ENCODE measurements at places on chromosomes 6 and 20.

DNA sequence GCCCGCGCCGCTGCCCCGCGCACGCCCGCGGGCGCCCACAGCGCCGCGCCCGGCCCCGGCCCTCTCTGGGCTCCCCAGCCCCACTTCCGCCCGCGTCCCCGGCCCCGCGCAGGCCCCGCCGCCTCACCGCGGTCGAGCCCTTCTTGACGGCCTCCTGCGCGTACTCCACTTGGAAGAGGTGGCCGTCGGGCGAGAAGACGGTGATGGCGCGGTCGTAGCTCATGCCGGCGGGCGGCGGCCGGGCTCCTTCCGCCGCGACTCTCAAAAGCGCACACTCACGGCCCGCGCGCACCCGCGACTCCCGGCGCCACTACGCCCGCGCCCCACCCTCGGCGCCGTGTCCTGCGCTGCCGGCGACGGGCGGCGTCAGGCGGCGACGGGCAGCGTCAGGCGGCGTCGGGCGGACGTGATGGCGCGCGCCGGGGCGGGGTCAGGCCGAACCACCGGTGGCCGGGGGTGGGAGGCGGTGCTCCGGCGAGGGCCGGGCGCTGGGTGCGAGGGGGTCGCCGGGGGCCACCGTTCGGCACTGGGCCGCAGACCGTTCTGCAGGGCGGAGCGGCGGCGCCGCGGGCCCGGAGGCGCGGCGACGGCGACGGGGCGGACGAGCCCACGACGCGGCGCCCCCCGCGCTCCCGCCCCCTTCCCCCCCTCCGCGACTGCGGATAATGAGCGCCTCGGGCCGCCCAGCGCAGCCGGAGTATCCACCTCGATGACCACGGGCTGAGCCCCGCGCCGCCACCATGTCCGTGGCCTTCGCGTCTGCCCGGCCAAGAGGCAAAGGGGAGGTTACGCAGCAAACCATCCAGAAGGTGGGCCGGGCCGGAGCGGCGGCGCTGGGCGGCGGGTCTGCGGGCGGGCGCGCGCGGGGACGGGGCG lies at the start of the genes PSMA7 and SS18L1:
PSMA7 (minus strand) TSS at position 314 of the 876 bp plus-strand sequence; CDS start at position 223, 91 bp downstream.
SS18L1 (plus strand) TSS at position 689 of the 876 bp plus-strand sequence; CDS start at position 741, 52 bp downstream.
- peak; percentile 83 for DNase-seq
- H3K36me3 ChIP-seq: peaks cover 5% of the 10 kb centered on the region
- peaks cover 32% of the 10 kb centered on the region for H3K4me1 ChIP-seq
- H3K27ac ChIP-seq: peak within 1 kb of the TSS; percentile 90
- no peaks in the 10 kb centered on the region for H3K27me3 ChIP-seq

DNA sequence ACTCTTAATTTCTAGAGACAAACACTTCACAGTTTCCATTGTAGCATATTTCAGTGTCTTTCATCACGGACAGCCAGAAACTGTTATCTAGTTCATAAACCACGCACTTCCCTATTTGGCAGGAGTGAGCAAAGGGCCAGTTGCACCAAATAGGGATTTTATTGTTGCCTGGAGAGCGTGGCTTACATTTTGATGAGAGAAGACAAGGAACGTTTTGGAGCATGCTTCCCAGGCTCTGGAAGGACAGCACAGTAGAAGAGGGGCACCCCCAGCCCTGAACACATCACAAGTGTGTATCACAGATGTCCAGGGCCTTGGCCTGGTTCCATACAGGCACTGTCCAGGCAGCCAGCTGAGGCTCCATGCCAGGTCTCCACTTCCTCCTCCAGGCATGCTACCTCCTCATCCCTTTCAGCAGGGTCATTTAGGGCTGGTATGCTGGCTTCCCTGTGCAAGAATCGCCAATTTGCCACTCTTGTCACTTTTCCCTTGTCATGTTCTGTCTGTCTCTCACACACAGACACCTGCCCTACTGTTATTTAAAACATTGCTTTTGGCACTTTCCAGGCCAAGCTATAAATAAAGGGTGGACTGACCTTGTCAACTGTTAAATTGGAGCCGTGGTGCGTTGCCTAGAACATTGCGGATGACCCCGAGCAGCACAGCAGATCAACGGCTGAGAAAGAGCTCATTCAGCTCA lies 235.0 kb upstream of the GMDS start:
- peaks cover 2% of the 10 kb centered on the region for H3K4me1 ChIP-seq
- no peak overlapping the region for H3K4me3 ChIP-seq
- peaks cover 3% of the 10 kb centered on the region for H3K27me3 ChIP-seq
- H3K36me3 ChIP-seq: peaks cover 4% of the 10 kb centered on the region

DNA sequence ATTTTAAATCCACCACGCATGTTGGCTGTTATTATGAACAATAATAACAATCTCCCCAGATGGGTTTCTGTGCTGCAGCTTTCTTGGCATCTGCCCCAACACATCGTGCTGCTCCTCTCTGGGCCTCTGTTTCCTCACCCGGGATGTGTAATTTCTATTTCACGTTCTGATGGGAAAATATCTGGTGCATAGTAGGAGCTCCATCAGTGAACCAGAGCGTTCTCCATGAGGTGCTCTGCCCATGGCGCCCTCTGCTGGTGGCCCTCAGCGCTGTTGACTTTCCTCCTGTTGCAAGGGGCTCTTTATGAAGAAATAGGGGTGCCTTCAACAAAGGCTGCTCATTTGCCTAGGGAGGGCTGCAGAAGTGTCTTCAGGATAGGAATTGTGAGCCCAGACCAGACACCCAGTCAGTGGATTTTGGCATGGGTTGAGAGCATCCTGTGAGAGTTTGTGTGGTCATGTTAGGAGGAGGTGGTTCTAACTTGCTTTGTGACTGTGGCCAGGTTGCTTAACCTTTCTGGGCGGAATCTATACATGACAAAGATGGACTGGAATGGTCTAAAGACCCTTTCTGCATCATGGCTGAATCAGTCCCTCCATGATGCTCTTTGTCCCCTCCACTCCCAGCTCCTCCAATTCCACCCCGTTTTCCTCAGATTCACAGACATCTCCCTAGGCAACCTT lies 8.1 kb downstream of the SCRT2 start:
- peaks cover 38% of the 10 kb centered on the region for H3K27me3 ChIP-seq
- H3K4me1 ChIP-seq: peaks cover 6% of the 10 kb centered on the region
- no peak overlapping the region for H3K4me3 ChIP-seq
- peak; percentile 34 for DNase-seq
- H3K27ac ChIP-seq: no peak overlapping the region

DNA sequence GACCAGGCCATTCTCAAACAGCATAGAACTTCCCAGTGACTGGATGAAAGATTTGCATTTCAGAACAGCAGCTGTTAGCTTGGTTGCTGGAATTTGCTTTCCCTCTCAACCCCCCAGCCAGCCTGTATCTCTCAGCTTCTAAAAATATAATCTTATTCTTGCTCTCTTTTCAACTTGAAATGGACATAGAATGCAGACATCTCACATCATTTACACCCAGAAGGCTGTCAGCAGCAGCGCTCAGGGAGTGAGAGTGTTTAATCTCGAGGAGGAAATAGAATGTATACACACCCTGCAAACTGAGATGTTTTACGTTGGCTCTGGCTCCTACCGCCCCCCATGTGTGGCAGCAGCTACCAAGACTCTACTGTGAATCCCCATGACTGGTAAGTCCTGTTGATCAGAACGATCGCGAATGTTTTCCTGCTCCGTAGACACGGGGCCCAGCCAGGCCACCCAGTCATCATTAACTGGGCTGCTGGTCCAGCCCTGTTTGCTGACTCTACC lies 163.4 kb upstream of the SLC24A3 start:
- no peak overlapping the region for H3K4me3 ChIP-seq
- H3K36me3 ChIP-seq: no peaks in the 10 kb centered on the region
- no peaks in the 10 kb centered on the region for H3K4me1 ChIP-seq
- no peak for DNase-seq

DNA sequence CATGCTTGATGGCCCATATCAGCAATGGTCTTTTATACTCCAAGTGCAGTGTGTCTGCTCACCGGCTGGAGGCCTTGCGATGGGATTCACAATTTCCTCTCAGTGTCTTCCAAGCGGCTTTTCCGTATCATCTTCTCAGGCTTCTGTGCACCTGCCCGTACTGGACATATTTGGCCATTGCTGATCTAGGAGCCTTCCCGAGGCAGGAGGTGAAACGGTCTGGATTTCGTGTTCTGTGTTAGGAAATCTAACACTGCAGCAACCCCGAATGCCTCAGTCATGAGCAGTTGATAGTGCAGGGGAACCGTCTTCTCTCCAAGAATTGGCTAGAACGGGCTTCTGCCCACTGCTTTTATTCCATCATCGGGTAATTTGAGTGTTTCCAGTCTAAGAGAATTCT lies 60.5 kb downstream of the PPP1R14C start:
- DNase-seq: no peak
- H3K4me1 ChIP-seq: peaks cover 4% of the 10 kb centered on the region
- H3K27ac ChIP-seq: no peak overlapping the region
- no peaks in the 10 kb centered on the region for H3K36me3 ChIP-seq

DNA sequence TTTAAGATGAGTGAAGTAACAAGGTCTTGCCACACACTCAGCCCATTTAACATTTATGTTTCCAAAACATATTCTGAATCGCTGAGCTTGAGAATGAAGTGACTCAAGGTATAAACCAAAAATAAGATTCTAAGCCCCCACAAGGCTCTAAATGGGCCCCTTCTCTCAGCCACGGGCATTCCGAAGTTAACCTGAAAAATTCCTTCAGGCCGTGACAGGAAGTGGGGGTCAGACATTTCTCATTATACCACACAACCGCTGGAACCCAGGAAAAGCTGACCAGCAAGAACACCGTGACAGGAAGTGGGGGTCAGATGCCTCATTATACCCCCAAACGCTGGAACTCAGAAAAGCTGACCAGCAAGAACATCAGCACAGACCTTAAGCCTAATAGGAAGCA lies 247.9 kb downstream of the ERMARD start:
- no peak for DNase-seq
- no peak overlapping the region for H3K4me3 ChIP-seq
- peaks cover 2% of the 10 kb centered on the region for H3K36me3 ChIP-seq

- peaks cover 3% of the 10 kb centered on the region for H3K27me3 ChIP-seq
- H3K4me3 ChIP-seq: no peak overlapping the region
- no peaks in the 10 kb centered on the region for H3K36me3 ChIP-seq
- no peak overlapping the region for H3K27ac ChIP-seq
- no peaks in the 10 kb centered on the region for H3K4me1 ChIP-seq
- DNase-seq: no peak
These were observed 49.9 kb upstream of the ADGRF1 start for GRCh38 chr6:47091886-47092668.
